ENCODE measurements at places on chromosomes 11 and 22. TPM values are rescaled to one million over a fixed set of nuclear protein-coding genes. Genes with fewer than 3 reads are reported as not detected.

FGF3 gene
- total RNA-seq: not detected

TRIM51G gene
- total RNA-seq: not detected

SLN gene
- total RNA-seq: not detected

PDGFD gene
- total RNA-seq: 77.1 TPM

NXPE4 gene
- not detected for total RNA-seq

ZP1 gene
- not detected for total RNA-seq

PARVA gene
- total RNA-seq: 25.5 TPM

RNF121 gene
- total RNA-seq: 26.3 TPM

ARHGAP8 gene
- under 0.01 TPM for total RNA-seq

PTPN5 gene
- total RNA-seq: not detected

ADORA2A gene
- total RNA-seq: 3.0 TPM

CHRDL2 gene
- total RNA-seq: 0.26 TPM

SPTBN2 gene
- total RNA-seq: 22.6 TPM

TYR gene
- not detected for total RNA-seq

OR5D14 gene
- total RNA-seq: not detected

SLC43A3 gene
- total RNA-seq: 35.3 TPM

POU2F3 gene
- total RNA-seq: 0.13 TPM

AKIP1 gene
- 31.3 TPM for total RNA-seq

YAP1 gene
- 109 TPM for total RNA-seq

THOC5 gene
- total RNA-seq: 28.1 TPM

WNT7B gene
- not detected for total RNA-seq

SPDYC gene
- not detected for total RNA-seq

HMOX1 gene
- total RNA-seq: 57.3 TPM

CRYBB2 gene
- total RNA-seq: not detected

IGLL1 gene
- not detected for total RNA-seq

CCDC85B gene
- total RNA-seq: 49.3 TPM

BBOX1 gene
- total RNA-seq: not detected

CENPM gene
- 30.0 TPM for total RNA-seq

All from dermis microvascular lymphatic vessel endothelial cell (primary cell).